ENCODE measurements at places on chromosomes 12 and 14.

DNA sequence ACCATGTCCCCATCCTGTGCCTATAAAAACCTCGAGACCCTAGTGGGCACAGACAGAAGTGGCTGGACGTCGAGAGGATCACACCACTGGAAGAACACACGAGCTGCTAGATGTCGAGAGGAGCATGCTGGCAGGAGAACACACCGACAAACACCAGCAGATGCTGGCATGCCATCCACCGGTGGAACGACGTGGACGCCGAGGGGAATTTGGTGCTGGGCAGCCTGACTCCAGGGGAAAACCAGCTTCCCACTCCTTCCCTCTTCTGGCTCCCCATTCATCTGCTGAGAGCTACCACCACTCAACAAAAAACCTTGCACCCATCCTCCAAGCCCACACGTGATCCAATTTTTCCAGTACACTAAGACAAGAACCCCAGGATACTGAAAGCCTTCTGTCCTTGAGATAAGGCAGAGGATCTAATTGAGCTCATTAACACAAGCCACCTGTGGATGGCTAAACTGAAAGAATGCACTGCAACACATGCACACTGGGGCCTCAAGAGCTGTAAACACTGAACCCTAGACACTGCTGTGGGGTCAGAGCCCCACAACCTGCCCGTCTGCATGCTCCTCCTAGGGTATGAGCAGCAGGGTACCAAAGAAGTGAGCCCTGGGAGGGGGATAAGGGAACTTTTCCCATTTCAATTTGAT is 9.5 kb downstream of the RNASE6 start:
- no peak for ATAC-seq

GRCh38 chr14:77556946-77557345 is 58.3 kb upstream of the ISM2 start:
- no peak for ATAC-seq

DNA sequence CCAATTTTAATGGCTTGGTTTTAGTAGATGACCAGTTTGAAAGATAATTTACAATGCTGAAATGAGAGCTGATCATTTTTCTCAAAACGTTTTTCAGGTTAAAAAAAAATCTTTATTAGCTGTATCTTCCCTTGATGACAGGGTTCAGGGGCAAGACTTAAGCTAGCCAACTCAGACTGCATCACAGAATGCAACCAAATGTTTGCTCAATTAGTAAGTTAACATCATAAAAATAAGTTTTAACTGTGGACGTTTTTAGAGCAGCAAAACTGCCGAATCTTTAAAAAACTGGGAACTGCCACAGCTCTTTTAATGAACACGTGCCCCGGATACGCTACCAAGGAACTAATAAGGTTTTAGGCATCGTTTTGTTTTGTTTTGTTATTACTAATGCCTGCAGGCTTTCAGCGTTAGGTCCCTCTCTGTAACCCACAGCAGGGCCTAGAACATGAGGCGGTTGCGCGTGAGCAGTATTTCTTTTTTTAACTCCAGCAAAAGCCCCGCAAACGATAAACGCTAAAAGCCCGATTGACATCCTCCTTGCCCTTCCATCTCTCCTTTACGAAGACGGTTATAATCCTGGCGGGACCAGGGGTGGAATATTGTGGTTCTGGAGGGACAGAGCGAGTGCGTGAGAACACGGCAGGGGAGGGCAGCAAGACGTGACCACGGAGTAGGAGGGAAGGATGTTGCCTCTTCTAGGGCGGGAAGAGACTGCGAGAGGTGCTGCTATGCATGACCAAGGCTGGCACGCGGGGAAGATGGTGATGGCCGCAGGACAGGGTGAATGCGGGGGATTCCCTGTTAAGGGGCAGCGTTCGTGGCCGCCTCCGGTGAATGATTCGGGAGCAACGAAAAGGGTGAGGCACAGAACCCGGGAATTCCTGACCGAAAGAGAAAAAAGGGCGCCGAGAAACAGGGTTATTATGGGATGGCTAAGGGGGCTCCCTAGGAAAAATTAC is 652 bp downstream of the SUPT16H start:
- peak; percentile 55 for ATAC-seq

DNA sequence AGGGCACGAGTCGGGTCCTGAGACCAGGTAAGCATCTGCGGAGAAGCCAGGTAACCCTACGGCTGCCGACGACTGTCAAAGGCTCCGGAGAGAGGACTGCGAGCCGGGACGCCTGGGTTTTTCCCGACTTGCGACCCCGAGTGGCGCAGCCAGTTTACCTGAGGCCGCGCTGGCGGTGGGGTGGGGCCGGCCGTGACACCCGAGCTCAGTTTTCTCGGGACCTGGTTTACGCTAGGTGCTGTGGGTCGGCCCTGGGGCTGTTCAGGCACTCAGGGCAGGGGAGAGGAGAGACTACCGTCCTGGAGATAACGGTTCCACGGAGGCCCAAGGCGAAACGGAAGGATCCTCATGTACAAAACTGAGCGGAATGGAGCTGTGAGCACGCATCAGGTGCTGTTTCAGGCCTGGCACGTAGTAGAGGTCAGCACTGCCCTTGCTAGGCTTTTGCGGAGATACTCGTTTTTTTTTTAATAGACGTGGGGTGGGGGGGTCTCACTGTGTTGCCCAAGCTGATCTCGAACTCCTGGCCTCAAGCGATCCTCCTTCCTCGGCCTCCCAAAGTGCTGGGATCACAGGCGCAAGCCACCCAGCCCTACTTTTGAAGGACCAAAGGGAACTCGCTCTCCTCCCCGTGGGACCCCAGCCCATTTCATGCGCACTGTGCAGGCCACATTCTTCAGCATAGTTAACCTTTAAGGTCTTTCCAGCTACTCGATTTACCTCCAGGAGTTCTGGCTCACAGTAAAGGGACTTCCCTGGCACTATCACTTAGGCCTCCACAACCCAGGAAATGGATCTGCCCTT is 471 bp downstream of the MTRFR start:
- ATAC-seq, result peak; percentile 17

DNA sequence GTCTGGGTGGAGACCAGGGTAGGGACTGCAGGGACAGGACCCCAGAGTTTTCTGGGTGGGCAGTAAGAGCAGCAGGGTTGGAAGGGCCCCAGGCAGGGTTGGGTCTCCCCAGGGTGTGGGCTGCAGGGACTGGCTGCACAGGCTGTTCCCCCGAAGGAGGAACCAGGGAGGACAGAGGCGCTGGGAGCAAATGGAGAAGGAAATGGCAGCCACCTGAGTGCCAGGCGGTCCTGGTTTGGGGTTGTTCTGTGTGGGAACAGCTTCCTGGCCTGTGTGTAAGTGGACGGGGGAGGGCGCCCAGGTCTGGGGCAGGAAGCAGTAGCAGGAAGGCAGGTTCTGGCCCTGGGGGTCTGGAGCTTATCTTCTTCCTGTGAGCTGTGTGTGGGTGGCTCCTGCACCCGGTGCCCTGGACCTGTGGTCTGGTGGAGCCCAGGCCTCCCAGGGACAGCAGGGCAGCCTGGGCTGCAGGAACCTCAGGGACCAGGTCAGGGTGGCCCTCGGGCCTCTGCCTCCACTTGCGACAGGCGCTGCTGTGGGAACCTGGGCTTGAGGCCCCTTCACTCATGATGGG is 372.8 kb downstream of the TMEM121 start:
- no peak for ATAC-seq

DNA sequence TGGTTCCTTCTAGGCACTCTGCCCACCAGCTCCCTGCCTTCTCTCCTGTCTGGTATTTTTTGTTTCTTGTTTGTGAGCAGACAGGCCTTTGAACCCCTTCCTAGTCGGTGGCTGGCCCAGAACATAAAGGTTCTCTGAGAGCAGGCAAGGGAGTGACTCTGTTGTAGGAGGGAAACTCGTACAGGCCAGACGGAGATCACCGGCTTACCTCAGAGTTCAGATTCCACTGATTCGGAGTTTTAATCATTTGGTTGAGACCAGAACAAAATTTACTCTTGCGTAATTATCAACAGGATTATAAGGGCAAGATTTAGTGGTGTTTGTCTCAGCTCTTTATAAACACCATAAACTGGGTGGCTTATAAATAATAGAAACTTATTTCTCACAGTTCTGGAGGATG is 128.3 kb downstream of the PLXNC1 start:
- ATAC-seq, result no peak

GRCh38 chr12:2017546-2018337 is 13.5 kb upstream of the DCP1B start:
- peak; percentile 75 for ATAC-seq

- peak; percentile 82 for ATAC-seq
Observed at GRCh38 chr14:21264025-21264801, 5.0 kb downstream of the HNRNPC start.

DNA sequence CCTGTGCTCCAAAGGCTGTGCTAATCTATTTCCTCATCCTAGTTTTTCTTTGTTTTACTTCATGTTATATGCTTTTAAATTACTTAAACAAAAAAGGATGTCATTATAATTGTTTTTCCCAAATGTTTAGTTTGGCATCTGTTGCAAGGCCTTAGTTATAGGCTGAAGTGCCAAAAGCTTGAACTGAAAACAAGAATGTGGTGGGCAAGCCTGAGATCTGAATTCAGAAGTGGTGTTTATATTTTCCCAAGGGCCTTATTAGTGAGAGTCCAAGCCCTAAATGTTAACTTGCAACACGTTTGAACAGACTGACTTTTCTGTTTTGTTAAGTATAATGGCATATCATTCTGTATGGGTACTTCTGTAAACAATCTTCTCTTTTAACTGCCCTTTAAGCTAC is 326.8 kb downstream of the CCDC91 start:
- no peak for ATAC-seq

Measured in activated T-helper 17 cell treated with anti-CD3 and anti-CD28 coated beads, Interleukin-2, amount 50 U/mL, for 72 hours (primary cell).